Psoas muscle (tissue), 8 donors: ENCODE measurements at places on chromosomes 1 and 21. TPM values are rescaled to one million over a fixed set of nuclear protein-coding genes. Genes with fewer than 3 reads are reported as not detected.

DNA sequence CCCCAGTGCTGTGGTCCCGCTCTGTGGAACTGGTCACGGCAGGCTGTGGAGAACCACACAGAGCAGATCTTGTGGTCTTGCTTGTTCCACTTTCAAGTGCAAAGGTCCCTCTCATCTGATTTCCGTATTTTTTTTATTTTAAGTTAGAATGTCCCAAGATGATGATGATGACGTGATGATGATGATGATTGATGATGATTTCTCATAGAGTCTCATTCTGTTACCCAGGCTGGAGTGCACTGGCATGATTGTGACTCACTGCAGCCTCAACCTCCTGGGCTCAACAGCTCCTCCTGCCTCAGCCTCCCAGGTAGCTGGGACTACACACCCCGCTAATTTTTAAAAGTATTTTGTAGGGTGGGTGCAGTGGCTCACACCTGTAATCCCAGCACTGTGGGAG, 12.2 kb downstream of the EVA1C start:
- no peaks in the 10 kb centered on the region for H3K4me1 ChIP-seq
- no peak for DNase-seq
- H3K4me3 ChIP-seq, result no peak overlapping the region
- H3K27me3 ChIP-seq, result no peaks in the 10 kb centered on the region
- no peaks in the 10 kb centered on the region for H3K36me3 ChIP-seq

DNA sequence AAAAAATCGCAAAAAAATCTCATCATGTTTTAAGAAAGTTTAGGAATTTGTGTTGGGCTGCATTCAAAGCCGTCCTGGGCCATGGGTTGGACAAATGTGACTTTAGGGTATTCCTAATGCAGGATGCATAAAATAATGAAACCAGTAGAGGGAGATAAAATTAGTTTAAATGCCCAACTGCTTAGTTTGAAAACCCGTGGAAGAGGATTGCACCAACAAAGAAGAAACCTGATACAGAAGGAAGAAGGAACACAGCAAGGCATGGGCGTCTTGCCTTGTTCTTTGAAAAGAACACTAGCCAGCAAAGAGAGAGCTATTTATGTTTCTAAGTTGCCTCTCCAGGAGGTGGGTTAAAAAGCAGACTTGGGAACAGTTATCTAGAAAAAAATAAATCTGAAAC, 37.9 kb downstream of the WDR3 start:
- H3K36me3 ChIP-seq, result no peaks in the 10 kb centered on the region
- no peaks in the 10 kb centered on the region for H3K27me3 ChIP-seq
- peaks cover 6% of the 10 kb centered on the region for H3K4me1 ChIP-seq

- H3K36me3 ChIP-seq, result no peaks in the 10 kb centered on the region
- no peak overlapping the region for H3K27ac ChIP-seq
- H3K4me3 ChIP-seq, result no peak overlapping the region
- no peaks in the 10 kb centered on the region for H3K27me3 ChIP-seq
- DNase-seq, result no peak
These were observed 226.4 kb upstream of the DPYD start for GRCh38 chr1:98147280-98147679.

DNA sequence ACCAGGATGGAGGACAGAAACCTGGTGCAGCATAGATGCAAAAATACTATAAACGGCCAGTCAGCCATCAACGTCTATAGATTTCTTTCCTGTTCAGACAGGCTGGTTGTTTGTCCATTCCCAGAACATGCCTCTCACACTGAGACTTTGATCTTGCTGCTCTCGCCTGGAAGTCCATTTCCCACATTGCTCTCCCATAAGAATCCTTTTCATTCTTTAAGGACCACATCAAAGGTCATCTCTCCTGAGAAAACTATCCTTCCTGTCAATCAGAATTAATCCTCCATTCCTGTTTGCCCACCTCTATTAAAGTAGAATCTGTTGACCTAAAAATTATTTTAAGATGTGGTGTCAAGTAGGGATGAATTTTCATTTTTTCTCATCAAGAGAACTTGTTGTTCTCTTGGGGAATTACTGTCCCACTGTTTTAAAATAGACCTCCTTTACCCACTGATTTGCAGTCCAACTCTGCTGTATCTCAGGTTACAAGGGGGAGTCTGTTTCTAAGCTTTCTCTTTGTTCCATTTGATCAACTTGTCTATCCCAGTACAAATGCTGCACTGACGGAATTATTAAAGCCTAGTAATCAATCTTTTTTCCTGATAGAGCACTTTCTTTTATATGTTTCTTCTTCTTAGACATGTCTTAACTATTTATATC, 172.7 kb downstream of the PATJ start:
- DNase-seq, result no peak
- peak overlapping the region; percentile 56 for H3K27ac ChIP-seq
- H3K27me3 ChIP-seq, result no peaks in the 10 kb centered on the region
- no peak overlapping the region for H3K4me3 ChIP-seq

DNA sequence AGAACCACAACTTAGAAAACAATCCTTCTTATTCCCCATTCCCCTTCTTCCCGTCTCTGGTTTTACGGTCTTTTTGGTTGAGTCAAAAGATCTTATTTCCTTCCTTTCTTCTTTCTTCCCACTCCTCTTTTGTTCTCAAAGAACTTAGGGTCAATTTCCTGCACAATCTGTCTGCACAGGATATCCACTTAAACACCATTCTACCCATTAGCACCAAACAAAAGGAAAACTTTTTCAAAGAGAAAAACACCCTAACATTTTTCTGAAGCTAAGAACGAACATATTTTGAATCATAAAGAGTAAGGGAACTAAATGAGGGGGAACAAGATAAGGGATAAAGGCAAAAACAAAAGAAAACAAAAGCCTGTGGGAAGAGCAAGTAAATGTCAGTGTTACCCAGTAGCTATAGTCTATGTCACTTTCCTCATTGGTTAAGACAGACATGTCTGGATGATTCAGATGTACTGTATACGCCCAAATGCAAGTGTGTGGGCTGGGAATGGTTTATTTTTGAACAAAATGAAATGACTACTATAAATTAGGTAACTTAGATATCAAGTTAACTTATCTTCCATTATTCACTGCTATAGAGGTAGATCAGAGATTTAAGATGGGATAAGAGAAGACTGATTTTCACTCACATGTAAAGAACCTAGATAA, 59.9 kb downstream of the TOR3A start:
- peaks cover 45% of the 10 kb centered on the region for H3K4me1 ChIP-seq
- no peaks in the 10 kb centered on the region for H3K27me3 ChIP-seq
- peak overlapping the region; percentile 42 for H3K27ac ChIP-seq
- H3K4me3 ChIP-seq, result peak overlapping the region; percentile 39

- DNase-seq, result no peak
- no peak overlapping the region for H3K27ac ChIP-seq
- no peak overlapping the region for H3K4me3 ChIP-seq
- H3K36me3 ChIP-seq, result no peaks in the 10 kb centered on the region
- no peaks in the 10 kb centered on the region for H3K27me3 ChIP-seq
These were observed 109.8 kb downstream of the GLIS1 start for GRCh38 chr1:53629101-53629691.

- H3K27me3 ChIP-seq, result no peaks in the 10 kb centered on the region
- H3K4me1 ChIP-seq, result no peaks in the 10 kb centered on the region
- H3K27ac ChIP-seq, result no peak overlapping the region
- H3K36me3 ChIP-seq, result no peaks in the 10 kb centered on the region
- no peak overlapping the region for H3K4me3 ChIP-seq
- no peak for DNase-seq
These were observed 27.5 kb upstream of the NCAM2 start for GRCh38 chr21:20970691-20971090.

CDK11B gene
- 31.2 TPM for total RNA-seq
